ENCODE measurements at places on chromosomes 13 and 19.

DNA sequence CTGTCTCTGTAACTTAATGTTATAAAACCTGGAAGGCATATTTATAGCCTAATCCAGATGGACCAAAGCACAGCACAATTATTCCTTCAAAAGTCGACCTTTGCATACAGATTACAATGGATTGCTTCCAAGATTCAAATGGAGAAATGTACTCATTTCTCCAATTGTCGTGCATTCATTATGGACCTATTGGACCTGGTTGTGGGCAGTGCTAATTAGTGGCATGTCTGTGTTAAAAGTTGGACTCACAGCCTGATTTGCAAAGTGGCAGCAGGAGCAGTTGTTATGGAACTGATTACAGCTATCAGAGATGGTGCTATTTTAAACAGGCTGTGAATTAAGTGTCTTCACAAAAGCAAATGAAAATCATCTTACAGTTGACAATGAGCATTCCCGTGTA is 1529.3 kb upstream of the SLC10A2 start:
- no peak for DNase-seq

- DNase-seq, result no peak
These were observed 29.8 kb downstream of the NFIX start for GRCh38 chr19:13024951-13025697.

DNA sequence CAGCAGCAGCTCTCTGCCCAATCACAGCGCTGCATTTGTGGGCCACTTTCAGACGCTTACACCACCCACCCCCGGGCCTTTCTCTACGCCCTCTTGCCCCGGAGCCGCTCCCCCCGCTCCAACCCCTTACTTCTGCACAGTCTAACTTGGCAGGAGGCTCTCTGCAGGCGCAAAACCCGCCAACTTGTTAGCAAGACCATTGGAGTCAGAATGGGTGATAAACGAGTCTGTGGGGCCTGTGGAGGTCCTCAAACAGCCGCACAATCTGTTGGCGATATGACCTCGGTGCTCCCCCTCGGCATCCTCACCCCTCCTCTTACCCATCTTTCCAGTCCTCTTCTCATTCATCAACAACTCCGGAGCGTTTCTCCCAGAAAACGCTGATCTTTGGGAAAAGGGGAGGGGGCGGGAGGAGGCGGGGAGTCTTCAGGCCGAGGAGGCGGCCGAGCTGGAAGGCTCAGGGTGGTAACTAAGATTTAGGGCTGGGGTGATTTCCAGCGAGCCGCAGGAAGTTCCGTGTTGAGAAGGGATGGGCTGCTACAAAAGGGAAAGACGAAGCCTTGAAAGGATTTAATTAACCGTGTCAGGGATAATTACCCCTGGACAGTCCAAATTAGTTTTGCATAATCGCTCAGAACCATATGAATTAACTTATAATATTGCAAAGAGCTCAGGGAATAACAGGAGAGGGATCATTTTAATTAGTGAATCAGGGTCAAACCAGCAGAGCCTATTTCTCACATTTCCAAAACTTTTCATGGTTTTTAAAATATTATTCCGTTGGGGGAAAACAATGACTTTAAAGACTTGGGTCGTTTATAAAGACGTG is 4.1 kb downstream of the SOX21 start:
- DNase-seq, result no peak

DNA sequence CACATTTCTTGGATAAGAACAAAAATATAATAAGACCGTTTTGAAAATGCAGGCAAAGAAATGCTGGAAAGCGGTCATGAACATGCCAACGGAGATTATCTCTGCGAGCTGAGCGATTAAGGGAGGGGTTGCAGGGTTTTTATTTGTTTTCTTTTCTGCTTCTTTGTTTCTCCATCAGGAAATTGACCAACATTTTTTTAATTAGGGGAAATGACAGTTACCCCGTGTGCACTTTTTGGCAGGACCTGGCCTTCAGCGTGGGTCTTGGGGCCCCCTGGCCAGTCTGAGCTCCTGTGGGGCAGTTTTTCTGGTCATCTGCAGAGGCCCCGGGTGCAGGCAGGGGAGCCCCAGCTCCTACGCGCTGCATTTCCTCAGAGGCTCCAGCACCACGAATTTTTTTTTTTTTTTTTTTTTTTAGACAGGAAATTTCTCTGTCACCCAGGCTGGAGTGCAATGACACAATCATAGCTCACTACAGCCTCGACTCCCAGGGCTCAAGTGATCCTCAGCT is 31.3 kb upstream of the HOMER3 start:
- no peak for DNase-seq

DNA sequence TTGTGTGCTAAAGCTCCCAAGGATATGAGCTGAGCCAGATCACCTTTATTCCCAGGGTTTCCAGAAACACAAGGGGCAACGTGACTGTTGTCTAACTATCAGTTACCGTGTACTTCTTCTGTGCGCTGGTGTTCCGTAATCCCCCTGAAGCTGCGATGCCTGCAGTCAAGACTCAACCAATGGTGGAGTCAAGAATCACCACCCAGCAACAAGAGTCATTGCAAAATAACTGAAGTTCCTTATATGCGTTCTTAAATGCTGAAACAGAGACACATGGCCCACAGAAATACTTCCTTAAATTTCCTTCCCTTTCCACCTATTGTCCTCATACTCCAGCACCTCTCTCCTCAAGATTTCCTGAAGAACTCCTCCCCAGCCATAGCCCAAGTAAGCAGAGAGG is 200.2 kb downstream of the KATNAL1 start:
- no peak for DNase-seq

DNA sequence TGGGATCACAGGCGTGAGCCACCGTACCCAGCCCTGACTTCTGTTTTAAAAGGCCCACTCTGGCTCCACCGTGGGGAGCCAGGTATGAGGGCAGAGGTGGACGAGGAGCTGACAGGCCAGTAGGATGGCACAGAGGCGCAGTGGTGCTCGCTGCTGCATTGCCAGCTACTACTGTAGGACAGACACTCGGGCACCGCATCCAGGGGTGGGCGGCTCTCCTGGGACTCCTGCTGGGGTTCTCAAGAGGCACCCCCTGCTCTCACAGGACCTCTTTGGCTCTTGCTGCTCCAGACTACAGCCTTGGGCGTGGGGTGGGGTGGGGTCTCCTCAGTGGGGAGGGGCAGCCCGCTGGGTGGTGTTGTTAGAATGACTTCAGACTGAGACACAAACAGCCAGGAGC is 53.4 kb downstream of the LATS2 start:
- no peak for DNase-seq

DNA sequence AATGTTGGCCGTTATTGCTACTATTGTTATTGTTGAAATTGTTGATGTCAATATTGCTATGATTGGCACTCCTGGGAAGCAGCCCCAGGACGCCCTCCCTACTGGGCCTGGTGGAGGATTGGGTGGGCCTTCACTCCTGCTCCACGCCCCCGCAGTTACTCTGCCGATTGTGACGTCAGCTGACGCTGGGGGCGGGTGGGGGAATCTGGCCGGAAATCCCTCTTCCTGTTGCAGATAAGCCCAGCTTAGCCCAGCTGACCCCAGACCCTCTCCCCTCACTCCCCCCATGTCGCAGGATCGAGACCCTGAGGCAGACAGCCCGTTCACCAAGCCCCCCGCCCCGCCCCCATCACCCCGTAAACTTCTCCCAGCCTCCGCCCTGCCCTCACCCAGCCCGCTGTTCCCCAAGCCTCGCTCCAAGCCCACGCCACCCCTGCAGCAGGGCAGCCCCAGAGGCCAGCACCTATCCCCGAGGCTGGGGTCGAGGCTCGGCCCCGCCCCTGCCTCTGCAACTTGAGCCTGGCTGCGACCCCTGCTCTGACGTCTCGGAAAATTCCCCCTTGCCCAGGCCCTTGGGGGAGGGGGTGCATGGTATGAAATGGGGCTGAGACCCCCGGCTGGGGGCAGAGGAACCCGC is at the start of gene ETV2:
Gene ETV2 (plus strand): TSS at position 231 of the 637 bp plus-strand sequence. CDS start 716 bp downstream, outside the sequence.
- DNase-seq, result peak; percentile 35

DNA sequence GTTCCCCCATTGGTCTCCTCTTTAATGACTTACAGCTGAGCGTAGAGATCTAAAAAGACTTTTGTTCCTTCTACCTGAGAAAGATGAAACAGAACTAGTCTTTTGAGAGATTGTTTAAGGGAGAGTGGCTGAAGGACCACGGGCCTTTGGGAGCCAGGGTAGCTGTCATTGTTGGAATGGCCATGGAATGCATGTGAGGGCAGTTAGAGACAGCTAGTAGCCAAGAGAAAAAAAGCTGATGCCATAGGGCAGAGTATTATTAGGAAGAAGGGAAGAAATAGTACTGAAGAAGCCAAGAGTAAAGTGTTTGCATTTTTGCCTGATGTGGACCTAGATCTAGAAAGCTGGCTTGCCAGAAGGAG is 5.6 kb downstream of the ZNF507 start:
- no peak for DNase-seq

GRCh38 chr13:82803341-82803740 is 1078.9 kb downstream of the SLITRK1 start:
- no peak for DNase-seq

GRCh38 chr19:18785179-18786124 is 5.7 kb downstream of the COMP start:
- peak; percentile 88 for DNase-seq

- no peak for DNase-seq
These were observed 21.2 kb downstream of the PCID2 start for GRCh38 chr13:113187263-113187669.

GRCh38 chr13:77374786-77375185 is 47.9 kb upstream of the MYCBP2 start:
- no peak for DNase-seq

DNA sequence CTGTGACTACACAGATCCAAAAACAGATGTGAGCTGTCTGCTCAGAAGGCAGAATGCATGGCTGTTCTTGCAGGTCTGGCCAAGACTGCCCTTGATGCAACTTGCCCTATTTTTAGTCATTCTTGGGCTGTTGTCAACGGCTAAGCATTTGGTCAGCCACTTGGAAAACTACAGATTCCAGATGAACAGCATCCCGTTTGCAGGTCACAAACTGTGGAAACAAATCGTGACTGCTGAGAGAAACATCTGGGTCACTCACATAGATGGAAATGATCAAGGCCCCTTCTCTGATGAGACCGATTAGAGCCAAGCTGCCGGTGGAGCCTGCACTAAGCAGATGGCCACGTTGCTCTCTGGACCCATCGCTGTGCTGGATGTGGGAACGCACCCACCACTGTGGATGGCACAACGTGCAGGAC is 15.4 kb upstream of the METTL21C start:
- DNase-seq, result no peak

GRCh38 chr19:7159105-7159933 is 89.8 kb downstream of the ZNF557 start:
- DNase-seq, result no peak

- DNase-seq, result no peak
These were observed 36.4 kb downstream of the SOX1 start for GRCh38 chr13:112103260-112103838.

GRCh38 chr19:38685666-38686529 is 38.4 kb downstream of the ACTN4 start:
- DNase-seq, result no peak

DNA sequence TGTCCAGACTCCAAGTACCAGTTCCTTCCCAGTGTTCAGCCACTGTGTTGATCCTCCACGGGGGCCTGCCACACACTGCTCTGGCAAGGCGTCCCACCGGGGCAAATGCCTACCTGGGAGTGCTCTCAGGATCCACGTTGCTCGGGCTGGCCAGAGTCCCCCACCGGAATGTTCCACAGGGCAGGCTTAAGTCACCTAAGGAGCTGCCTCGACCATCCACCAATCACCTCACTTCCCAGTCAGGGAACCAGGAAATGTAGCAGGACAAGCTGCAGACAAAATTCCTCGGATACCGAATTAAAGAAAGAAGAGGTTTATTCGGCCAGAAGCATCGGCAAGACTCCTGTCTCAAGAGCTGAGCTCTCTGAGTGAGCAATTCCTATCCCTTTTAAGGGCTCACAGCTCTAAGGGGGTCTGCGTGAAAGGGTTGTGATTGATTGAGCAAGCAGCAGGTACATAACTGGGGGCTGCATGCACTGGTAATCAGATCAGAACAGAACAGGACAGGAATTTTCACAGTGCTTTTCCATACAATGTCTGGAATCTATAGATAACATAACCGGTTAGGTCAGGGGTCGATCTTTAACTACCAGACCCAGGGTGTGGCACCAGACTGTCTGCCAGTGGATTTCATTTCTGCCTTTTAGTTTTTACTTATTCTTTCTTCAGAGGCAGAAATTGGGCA is 56.9 kb upstream of the EDNRB start:
- no peak for DNase-seq

DNA sequence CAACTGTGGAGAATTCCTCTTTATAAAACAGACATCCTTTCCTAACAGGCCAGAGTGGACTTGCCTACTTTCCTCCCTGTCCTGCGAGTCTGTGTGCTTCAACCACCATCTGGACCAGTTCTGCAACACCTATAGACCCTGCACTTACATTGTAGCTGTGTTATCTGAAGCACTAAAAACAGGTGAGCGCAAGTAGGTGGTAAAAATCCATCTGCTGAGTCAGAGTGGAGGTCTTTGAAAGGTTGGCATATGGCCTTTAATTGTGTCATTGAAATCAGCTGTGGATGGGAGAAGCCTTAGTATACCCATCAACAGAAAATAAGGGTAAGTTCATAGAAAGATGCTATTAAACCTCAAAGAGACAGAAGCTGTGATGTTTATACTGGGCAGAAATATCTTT is 7.6 kb upstream of the NALCN start:
- no peak for DNase-seq

GRCh38 chr13:99659226-99659625 is 158.0 kb downstream of the TM9SF2 start:
- DNase-seq, result no peak

GRCh38 chr13:51562011-51562671 is 22.1 kb upstream of the WDFY2 start:
- DNase-seq, result no peak

- peak; percentile 90 for DNase-seq
These were observed at the start of gene PNKP for GRCh38 chr19:49866933-49867782. Gene PNKP, minus strand, starts transcription at chr19:49867576. Its CDS starts 372 bp downstream, at chr19:49867204.

DNA sequence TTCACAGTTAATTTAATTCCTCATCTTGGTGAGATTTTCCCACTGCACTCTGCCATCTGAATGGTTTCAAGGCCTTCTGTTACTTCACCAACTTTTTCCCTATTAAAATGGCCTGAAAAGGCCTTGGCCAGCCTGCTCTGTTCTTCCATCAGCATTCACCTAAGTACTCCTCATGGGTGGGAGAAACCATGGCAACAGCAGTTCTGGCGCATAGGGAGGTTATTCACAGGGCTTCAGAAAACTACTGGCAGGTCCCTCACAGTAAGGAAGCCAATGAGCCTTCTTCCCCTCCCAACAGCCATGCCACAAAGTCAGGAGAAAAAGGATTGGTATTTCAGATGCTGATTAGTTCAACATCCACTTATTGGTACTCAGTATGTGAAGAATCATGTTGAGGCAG is 17.2 kb upstream of the GJB2 start:
- no peak for DNase-seq

GRCh38 chr13:114112826-114113322 is 19.5 kb downstream of the RASA3 start:
- no peak for DNase-seq
